ENCODE measurements at places on chromosomes 13 and 19. TPM values are rescaled to one million over a fixed set of nuclear protein-coding genes. Genes with fewer than 3 reads are reported as not detected.
A peak's percentile ranks its signal among the peaks of the same experiment; 100 is the strongest.

DNA sequence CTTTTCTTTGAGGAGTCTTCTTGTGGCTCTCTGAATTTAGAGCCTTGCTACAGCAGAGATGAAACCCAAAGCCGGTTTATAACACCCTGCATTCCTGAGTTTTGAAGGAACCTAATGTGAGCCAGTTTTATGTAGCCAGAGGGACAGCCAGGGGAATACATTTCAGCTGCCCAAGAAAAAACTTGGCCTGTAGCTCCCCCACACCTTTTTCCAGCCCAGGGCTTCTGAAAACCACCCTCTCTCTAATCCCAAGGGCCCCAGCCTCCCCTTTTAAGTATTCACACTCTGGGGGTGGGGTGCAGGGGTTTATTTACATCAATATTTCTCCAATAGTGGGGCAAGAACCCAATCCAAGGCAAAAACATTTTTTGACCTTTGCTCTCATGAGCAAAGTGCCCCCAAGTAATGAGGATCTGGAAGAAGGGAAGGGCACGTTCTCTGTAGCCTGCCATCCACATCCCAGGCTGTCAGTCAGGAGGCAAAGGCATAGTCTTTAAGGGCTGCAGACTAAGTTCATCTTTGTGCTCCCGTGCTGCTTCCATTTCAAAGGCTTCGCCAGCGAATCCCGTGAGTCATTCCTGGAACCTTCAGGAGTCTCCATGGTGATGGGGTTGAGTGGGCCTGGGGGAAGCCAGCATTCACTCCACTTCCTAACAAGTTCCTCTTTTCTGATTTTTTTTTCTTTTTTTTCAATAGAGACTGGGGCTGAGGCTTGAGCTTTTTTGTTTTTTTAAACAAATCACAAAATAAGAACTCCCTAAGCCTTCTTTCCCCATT is 33.2 kb upstream of the MEDAG start:
- peaks cover 62% of the 10 kb centered on the region for H3K36me3 ChIP-seq
- H3K4me1 ChIP-seq = peaks cover 45% of the 10 kb centered on the region
- peak overlapping the region; percentile 69 for H3K27ac ChIP-seq
- no peak overlapping the region for H3K4me3 ChIP-seq
- H3K27me3 ChIP-seq = no peaks in the 10 kb centered on the region

GRCh38 chr13:23098161-23098907 is 82.4 kb upstream of the SGCG start:
- H3K27ac ChIP-seq = no peak overlapping the region
- no peaks in the 10 kb centered on the region for H3K27me3 ChIP-seq
- no peak for DNase-seq
- H3K4me3 ChIP-seq = no peak overlapping the region
- H3K36me3 ChIP-seq = no peaks in the 10 kb centered on the region

DNA sequence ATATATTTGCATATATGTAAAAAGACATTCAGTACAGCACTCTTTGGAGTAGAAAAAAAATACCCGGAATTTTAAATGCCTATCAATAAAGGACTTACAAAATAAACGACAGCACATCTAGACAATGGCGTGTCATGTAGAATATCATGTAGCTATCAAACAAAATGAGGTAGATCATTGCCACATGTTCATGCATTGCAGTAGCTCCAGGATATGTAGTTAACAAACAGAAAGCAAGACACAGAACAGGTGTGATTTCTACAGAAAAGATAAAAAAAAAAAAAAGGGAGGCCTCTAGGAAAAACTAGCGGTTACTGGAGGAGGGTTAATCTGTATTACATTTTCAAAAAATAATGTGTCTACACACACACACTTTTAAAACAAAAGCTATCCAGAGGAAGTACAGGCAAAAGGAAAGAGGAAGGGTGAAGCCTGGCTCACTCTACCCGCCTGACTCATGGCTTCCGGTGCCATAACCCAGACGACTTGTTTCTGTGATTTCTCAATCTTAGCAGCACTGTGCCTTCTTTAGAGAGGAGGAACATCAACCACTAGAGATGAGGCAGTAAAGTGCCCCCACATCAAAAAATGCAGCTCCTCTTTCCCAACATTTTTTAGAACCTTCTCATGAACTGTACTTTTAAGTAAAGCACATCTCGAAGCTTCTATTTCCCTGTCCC is 6.9 kb downstream of the KCTD12 start:
- no peak overlapping the region for H3K27ac ChIP-seq
- H3K4me3 ChIP-seq = no peak overlapping the region
- H3K27me3 ChIP-seq = no peaks in the 10 kb centered on the region

DNA sequence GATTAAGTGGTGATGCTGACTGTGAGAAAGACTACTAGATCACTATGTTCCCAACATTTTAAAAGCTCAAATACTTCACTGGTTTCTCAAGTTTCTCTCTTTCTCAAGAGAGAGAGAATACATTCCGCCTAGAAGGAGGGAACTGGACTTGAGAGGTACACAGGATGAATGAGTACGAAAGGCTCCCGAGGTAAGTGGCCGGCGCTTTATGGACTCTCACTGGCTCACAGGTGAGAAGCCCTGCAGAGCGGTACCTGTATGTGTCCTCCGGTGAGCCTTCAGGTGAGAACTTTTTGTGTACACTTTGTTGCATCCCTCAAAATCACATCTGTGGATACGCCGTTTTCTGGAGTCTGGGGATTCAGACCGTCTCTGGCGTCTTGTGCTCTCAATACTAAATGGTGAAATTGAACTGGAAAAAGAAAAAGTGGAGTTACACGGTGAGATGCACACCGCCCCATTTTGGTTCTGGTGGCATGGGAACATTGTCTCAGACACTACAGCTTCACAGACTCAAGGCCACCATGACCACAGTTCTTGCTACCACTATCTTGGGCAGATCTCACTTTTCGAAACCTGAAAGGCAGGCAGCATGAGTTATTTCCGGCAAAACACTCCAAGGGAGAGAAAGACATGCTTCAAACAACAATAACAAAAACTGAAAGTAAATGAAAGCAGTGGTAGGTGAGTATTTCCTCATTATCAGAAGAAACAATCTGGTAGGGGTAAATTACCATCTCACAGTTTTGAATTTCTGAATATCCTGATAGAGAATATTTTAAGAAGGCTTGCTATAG is 418.9 kb downstream of the KLF12 start:
- no peaks in the 10 kb centered on the region for H3K27me3 ChIP-seq
- peaks cover 18% of the 10 kb centered on the region for H3K4me1 ChIP-seq
- no peak for DNase-seq
- H3K4me3 ChIP-seq = no peak overlapping the region

- no peaks in the 10 kb centered on the region for H3K4me1 ChIP-seq
- H3K36me3 ChIP-seq = no peaks in the 10 kb centered on the region
- no peak overlapping the region for H3K27ac ChIP-seq
- DNase-seq = no peak
- H3K27me3 ChIP-seq = no peaks in the 10 kb centered on the region
Measured at GRCh38 chr19:16366433-16367260, 42.0 kb downstream of the KLF2 start.

DNA sequence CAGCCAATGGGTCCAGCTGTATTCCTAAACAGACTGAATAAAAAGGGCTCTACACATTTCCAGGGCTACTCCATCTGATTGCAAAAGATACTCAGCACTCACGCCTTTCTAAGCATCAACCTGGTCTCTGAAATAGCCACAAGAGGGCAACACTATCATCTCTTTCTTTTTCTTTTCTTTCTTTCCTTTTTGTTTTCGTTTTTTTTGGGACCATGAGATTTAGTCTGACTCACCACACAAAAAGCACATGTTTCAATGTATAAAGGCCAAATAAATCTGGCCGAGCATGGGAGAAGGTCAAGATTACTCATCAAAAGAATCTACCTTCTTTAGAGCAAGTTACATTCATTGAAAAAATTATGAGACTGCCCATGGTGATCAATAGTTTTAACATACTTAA is 805.6 kb upstream of the ARGLU1 start:
- H3K27ac ChIP-seq = no peak overlapping the region
- H3K4me3 ChIP-seq = no peak overlapping the region
- H3K27me3 ChIP-seq = no peaks in the 10 kb centered on the region
- DNase-seq = no peak

GRCh38 chr19:13795595-13796300 is 505 bp downstream of the ZSWIM4 start:
- DNase-seq = peak; percentile 94
- peaks cover 4% of the 10 kb centered on the region for H3K36me3 ChIP-seq
- peak overlapping the region; percentile 75 for H3K27ac ChIP-seq
- H3K4me3 ChIP-seq = peak overlapping the region; percentile 75
- peaks cover 13% of the 10 kb centered on the region for H3K4me1 ChIP-seq
- no peaks in the 10 kb centered on the region for H3K27me3 ChIP-seq

DNA sequence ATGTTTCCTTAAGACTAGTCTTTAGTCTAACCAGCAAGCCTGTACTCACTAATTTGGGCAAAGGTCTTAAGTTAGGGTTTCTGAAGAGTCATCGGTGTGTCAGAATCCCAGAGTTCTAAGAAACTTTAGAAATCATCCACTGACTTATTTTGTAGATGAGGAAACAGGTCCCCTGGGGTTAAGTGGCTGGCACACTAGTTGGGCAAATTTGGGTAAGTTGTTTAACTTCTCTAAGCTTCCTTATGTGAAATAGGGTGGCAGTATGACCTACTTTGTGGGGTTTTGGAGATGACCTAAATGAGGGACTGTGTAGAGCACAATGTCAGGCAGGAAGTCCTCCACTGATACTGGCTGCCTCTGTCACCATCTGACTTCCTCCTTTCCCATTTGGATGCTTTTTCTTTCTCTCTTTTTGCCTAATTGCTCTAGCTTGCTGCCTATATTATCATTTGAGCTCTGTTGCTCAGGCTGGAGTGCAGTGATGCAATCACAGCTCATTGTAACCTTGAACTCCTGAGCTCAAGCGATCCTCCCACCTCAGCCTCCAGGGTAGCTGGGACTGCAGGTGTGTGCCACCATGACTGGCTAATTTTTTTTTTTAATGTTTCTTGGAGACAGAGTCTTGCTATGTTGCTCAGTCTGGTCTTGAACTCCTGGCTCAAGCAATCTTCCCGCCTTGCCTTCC is 2.3 kb downstream of the ADGRE3 start:
- no peaks in the 10 kb centered on the region for H3K36me3 ChIP-seq
- no peak for DNase-seq
- no peaks in the 10 kb centered on the region for H3K4me1 ChIP-seq
- H3K27ac ChIP-seq = no peak overlapping the region
- peaks cover 7% of the 10 kb centered on the region for H3K27me3 ChIP-seq
- no peak overlapping the region for H3K4me3 ChIP-seq

DNA sequence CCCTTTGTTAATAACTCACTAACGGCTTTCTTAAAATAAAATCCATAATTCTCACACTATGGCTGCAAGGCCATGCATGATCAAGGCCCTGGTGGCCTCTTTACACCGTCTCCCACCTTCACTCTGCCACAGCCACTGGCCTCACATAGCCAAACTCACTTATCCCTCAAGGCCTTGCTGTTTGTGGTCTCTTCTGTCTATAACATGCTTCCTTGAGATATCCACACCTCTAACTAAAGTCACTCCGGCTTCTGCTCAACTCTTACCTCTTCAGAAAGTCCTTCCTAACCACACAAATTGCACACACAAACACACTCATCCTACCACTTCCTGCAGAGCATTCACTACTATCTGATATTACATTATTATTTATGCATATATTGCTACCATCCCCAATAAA is 262.5 kb downstream of the DIAPH3 start:
- no peaks in the 10 kb centered on the region for H3K27me3 ChIP-seq
- no peaks in the 10 kb centered on the region for H3K4me1 ChIP-seq
- no peak overlapping the region for H3K4me3 ChIP-seq
- peaks cover 11% of the 10 kb centered on the region for H3K36me3 ChIP-seq
- H3K27ac ChIP-seq = no peak overlapping the region

DNA sequence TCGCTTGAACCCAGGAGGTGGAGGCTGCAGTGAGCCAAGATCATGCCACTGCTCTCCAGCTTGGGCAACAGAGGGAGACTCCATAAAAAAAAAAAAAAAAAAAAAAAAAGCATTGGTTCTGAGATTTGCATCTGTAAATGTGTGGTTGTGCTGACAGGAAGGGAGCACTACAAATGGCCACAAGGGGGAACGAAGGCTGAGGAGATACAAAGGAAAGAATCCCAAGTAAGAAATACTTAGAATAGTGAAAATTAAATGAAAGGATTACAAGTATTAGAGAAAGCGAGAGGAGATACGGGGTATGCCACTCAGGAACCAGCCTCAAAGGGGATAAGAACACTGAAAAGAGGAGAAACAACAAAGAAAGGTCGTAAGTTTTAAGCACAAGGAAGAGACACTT is 284.9 kb downstream of the KLF12 start:
- no peaks in the 10 kb centered on the region for H3K4me1 ChIP-seq
- no peaks in the 10 kb centered on the region for H3K36me3 ChIP-seq
- H3K27ac ChIP-seq = no peak overlapping the region
- no peaks in the 10 kb centered on the region for H3K27me3 ChIP-seq
- no peak overlapping the region for H3K4me3 ChIP-seq

DNA sequence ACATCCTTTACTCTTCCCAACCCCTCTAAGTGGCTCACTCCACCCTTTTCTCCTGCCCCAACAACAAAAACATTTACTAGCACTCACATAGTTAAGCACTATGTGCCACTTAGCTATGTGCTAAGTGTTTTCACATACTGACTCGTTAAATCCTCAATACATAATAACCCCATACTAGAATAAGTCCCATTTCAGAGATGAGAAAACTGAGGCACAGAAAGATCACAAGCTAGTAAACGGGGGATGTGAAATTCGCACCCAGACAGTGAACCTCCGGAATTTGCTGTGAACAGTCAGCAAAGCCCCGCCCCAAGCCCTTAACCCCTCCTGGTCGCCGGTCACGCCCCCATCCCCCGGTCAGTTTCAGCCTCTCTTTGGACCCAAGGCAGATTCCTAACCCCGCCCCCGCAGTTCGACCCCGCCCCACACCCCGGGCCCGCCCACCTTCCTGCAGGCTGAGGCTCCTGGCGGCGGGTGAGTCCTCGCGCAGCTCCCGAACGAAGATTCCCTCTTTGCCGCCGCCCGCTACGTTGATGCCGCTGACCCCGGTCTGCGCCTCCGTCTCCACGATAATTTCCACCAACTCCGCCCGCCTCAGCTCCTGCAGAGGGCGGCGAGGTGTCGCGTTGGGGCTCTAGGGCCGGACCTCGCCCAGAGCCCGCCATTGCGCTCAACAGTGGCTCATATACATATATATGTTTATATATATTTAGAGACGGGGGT is 9.8 kb downstream of the PRX start:
- peaks cover 6% of the 10 kb centered on the region for H3K4me1 ChIP-seq
- no peaks in the 10 kb centered on the region for H3K27me3 ChIP-seq
- H3K36me3 ChIP-seq = no peaks in the 10 kb centered on the region
- peak overlapping the region; percentile 57 for H3K4me3 ChIP-seq
- DNase-seq = peak; percentile 98
- peak overlapping the region; percentile 15 for H3K27ac ChIP-seq

GRCh38 chr13:108680011-108680410 is 50.6 kb downstream of the MYO16 start:
- H3K36me3 ChIP-seq = no peaks in the 10 kb centered on the region
- H3K4me3 ChIP-seq = no peak overlapping the region
- H3K4me1 ChIP-seq = no peaks in the 10 kb centered on the region
- no peaks in the 10 kb centered on the region for H3K27me3 ChIP-seq
- H3K27ac ChIP-seq = no peak overlapping the region

Gene NPHS1
- total RNA-seq = not detected

Gene TMC4
- not detected for total RNA-seq

Gene RNF225
- 0.38 TPM for total RNA-seq

Gene ZNF253
- 27.9 TPM for total RNA-seq

Gene CYP4F8
- not detected for total RNA-seq

Gene ZNF43
- 38.5 TPM for total RNA-seq

Gene DENND1C
- total RNA-seq = not detected

Data from SJCRH30 (cell line).